T-helper 2 cell (primary cell): ENCODE measurements at places on chromosomes 4 and X.

DNA sequence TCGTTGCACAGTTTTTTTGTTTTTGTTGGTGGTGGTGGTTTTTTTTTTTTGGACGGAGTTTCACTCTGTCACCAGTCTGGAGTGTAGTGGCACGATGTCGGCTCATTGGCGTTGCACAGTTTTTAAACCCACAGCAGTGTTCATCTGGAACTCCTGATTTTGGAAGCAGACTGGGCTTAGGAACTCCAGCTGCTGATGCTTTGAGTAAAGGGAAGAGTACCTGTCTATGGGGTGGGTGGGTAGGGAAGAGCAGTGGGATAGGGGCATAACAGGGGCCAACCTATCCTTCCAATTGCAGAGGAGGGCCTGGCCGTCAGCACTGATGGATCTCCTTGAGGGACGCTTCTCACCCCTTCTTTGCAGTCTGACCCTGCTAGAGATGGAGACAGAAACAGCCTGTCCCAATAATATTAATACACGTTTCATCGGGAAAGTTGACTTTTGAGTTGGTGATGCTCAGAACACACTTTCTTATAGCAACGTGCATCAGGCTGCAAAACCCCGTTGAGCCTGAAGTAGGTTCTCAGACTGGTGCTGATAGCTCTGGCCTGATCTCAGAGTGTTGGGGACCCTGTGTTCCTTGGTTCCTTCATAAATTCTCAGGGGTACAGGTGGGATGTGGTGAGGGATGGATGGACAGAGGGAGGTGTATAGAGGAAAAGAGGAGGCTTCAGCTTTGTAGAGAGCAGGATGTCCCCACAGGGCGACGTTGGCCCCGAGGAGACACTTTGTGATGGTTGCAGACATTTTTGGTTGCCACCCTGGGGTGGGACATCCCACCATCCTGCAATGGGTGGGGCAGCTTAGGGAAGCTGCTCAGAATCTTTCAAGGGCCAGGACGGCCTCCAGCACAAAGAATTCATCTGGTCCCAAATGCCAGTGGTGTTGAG lies 2.3 kb downstream of the CD99 start:
- DNase-seq: peak; percentile 72

GRCh38 chrX:108224727-108225621 lies 133.4 kb downstream of the ATG4A start:
- no peak for DNase-seq

DNA sequence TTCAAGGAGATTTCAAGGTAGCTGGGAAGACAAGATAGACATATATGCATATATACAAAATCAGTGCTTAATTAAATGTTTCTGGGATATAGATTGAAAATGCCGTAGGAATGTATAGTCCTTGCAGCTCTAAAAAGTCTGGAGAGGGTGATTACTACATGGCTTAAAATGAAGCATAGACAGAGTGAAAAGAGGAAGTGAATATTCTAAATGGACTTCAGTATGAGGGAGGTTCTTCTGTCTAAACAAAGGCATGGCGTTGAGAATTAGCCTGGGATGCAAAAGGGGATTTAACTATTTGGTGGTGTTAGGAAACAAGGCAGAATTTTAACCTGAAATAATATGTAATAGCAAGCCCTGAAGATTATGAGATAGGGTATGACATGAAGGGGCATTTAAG lies 141.5 kb upstream of the FRMPD4 start:
- no peak for DNase-seq

GRCh38 chrX:38804682-38805431 lies 3.6 kb downstream of the MID1IP1 start:
- no peak for DNase-seq

DNA sequence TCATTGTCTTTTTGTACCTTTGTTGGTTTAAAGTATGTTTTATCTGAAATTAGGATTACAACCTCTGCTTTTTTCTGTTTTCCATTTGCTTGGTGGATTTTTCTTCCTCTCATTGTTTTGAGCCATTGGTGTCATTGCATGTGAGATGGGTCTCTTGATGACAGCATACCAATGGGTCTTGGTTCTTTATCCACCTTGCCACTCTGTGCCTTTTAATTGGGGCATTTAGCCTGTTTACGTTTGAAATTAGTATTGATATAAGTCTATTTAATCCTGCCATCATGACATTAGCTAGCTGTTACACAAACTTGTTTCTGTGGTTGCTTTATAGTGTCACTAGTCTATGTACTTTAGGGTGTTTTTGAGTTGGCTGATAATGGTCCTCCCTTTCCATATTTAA lies 145.7 kb downstream of the GUCY2F start:
- DNase-seq: no peak

DNA sequence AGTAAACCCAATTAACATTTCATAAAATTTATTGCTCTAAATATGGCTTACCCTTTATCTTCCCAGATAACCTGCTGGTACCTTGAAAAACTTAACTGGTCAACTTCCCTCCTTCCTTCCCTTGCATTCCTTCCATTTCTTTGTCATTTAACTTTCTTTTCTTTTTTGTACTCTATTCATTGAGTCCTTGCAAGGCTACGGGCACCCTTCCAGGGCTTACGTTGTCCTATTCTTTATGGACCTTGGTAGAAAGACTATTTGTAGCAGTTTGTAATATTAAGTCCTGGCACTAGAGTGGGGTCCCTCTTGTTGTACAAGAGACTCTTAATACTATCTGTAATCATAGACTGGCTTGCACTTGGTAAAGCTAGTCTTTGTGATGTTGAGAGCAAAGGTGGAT lies 8.0 kb upstream of the GATB start:
- no peak for DNase-seq

- no peak for DNase-seq
Observed at GRCh38 chrX:70386235-70386634, 36.9 kb upstream of the GDPD2 start.

DNA sequence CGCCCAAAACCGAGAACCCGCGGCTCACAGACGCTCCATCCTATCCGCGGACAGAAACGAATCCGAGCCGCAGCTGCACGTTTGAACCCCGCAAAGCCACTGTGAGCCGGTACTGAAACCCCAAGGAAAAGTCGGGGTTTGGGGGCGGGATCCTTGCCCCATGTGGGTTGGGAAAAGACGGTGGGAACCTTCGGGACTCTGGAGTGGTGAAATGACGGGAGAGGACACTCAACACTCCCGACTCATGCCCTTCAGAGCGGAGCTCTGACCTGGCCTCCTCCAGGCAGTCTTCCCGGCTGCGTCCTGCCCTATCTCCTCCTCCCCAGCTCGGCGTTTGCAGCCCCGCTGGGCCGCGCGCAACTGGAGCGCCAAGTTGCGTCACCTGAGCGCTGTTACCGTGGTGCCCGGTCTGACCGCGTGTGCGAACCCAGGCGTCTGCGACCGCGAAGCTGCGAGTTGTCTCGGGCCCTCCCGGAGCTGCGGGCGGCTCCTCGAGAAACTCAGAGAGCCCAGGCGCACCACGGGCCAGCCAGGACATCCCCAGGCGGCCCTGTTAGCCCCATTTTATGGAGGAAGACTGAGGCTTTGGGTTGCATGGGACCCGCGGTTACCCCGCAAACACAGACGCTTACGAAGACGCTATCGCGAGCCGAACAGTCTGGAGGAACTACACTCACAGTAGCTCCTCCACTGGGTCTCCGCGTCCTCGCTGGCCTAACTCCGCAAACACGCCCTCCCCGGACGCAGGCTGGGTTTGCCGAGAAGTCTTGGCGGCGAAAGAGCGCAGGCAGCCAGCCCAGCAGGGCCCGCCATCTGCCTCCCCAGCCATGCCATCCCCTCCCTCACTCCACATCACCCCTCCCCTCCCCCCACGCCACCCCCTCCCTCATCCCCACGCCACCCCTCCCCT lies 20.3 kb upstream of the HMX1 start:
- DNase-seq: no peak

DNA sequence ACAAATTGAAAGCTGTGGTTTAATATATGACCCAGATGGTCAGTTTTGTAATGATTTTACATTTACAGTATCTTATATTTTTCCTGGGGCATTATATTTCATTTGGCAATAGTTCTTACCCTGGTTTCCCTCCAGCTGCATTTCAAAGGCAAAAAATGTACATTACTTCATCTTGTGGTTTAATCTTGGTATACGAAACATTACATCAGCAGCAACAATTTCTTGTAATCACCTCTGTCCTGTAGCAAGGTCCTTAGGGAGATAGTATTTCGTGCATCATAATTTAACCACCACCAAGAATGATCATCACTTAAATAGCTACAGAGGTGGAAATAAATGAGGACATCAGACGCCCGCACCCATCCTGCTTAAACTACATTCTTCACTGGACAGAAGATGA lies 48.8 kb downstream of the HS6ST2 start:
- DNase-seq: no peak

- peak; percentile 55 for DNase-seq
Observed at GRCh38 chr4:155974476-155974749, 20.7 kb upstream of the CTSO start.

DNA sequence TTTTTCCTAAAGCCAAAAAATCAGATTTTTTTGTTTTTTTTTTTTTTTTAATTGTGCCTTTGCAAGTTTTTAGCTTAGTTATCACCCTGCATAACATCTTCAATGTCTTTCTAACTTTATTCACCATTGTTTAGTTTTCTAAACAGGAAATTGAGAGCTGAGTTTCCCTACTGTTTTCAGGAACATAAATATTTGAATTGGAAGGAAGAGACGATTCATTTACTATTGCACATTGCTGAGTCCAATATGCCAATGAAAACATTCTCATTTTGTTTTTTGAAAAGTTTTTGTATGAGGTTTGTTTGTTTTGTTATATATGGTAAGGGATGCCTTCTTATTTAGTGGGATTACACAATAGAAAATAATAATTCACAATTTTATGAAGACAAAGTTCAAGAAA lies 148.4 kb downstream of the ANKRD50 start:
- DNase-seq: no peak

DNA sequence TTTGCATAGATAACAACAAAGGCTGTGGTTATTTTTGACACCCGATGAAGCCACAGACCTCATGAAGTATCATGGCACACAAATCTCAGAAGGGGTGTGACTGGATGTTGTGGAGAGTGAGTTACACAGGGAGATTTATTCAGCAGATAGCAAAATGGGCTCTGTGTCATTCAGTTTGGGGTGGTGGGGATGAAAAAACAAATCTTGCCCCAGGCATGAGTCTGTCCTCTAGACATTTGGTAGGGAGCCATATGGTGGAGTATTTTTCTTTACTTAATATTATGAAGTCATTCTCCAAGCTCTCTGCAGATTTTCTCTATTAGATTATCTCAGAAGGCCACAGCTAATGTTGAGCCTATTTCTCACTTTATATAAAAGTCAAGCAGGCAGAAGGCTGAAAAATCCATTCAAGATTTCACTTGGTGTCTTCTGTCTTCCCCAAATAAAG lies 277.1 kb upstream of the TENM3 start:
- DNase-seq: no peak

DNA sequence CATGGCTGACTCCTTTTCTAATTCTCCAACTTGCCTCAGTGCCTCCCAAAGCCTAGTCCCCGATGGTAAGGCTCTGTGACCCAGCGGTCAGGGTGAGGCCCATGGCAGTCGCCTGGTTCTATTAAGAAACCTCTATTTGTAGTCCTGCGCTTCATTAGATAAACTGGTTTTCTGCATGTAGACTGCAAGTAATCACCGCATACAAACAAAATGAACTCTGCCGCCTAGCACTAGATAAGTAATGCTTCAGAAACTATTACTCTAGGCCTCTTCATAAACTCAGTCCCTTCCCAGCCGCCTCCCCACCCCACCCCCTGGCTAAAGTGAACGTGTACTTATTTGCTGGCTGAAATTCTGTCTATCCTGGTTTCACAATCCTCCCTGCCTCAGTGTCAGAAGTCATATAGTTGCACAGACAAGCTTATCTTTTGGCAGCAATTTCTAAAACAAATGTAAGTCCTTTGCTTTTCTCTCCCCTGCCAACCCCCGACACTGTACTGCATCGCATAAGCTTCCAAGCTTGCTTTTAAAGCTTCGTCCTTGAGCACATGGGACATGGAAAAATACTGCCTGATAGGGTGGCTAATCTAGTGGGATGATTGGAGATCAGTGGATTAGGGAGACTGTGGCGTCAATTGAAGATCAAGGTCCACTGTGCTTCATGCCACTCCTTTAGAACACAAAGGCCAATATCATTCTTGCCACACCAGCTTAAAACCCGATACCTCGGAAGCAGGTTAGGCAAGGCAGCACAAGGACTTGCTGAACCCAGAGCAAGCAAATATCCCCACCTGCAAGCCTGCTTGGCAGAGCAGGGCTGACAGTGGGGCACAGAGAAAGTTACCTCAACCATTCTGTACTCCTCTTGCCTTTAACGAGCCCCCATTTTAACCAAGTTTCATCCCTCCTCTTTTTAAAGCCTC lies 125.8 kb downstream of the IRF2 start:
- DNase-seq: no peak

DNA sequence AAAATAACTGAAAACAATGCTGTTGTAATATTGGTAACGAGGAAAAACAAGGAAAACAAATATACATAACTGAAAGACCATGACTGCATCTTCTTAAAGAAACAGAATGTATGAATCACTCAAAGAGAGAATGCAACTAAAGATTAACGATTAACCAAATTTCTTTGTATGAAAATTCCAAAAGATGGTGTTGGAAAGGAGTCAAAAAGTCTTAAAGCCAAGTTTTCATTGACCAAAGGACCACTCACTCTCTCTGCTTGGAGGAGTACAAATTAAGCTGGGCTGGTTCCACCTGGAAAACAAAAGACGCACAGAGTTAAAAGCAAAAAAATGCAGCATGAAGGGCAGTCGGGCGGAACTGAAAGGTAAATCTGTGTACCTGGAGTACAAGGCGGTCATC lies 1.8 kb downstream of the DCAF12L1 start:
- DNase-seq: no peak

GRCh38 chrX:46838974-46839480 lies 2.2 kb downstream of the RP2 start:
- DNase-seq: no peak

DNA sequence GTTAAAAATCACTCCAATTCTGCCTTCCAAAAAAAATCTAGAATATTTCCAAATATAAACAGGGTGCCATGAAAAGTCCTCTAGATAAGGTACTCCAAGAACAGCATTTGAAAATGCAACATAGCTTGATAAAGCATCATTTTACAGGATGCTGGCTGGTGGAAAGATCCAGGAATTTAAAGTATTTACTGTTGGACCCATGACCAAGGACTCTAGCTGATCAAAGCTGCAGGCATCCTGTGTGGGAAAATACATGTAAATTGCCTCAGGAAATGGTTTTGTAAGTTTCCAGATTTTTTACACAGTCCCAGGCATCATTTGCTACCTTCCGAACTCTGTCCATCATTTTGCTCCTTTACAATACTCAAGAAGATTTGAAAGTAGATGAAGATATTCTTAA lies 164.4 kb downstream of the GRIA3 start:
- DNase-seq: no peak

DNA sequence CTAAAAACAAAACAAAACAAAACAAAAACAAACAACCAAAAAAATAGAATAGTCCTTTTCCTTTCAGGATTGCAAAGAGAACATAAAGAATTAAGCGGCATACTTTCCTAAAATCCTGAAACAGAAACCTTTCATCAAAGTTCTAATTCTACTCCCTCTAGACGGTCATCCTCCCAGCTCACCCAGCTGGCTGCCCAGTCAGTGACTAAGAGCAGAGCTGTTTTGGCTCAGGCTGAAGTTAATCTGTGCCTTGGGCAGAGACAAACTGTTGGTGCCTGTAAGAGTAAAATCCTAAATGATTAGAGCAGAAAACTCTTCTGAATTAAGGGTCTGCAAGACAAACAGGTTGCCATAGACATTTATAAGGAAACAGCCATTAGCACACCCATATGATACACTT lies 17.6 kb upstream of the WAS start:
- no peak for DNase-seq
